Activated T-helper 9 cell treated with anti-CD3 and anti-CD28 coated beads, Interleukin-2, amount 50 U/mL, for 16 hours (primary cell): ENCODE measurements at places on chromosomes 5 and 9.

DNA sequence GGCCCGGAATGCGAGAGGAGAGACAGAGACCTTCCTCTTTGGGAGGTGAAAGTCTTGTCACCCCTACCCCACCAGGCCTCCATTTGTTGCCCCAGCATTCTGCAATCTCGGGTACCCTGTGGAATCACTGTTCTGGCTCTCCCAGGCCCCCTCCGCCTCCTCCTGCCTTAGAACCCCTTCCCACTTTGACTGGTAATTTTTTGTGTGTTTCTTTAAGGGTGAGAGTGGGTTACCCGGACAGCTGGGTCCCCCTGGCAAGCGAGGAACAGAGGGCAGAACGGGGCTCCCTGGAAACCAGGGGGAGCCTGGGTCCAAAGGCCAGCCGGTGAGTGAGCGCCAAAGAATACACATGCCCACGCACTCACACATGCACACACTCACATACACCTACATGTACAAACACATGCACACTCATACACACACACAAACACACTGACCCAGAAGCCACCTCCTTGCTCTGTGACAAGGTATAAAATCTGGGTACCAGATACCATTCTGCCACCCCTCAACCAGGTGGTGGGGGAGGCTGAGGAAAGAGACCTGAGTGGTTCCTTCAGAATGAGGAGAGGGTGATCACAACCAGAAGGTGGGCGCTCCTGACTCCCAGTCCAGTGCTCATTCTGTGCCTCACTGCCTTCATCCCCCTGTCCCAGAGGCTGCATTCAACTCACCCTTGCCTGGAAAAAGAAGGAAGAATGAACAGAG is 30.9 kb upstream of the ORM1 start:
- no peak for DNase-seq

DNA sequence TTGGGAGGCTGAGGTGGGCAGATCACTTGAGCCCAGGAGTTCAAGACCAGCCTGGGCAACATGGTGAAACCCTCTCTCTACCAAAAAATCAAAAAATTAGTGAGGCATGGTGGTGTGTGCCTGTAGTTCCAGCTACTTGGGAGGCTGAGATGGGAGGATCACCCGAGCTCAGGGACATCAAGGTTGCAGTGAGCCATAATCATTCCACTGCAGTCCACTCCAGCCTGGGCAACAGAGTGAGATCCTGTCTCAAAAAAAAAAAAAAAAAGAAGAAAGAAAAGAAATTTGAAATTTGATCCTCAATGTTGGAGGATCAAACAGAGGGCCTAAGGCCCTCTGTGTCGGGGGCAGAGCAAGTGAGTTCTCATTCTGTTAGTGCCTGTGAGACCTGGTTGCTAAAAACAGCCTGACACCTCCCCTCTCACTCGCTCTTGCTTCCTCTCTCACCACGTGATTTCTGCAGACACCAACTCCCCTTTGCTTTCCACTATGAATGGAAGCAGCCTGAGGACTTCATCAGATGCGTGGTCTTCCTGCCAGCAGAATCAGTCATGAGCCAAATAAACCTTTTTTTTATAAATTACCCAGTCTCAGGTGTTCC is 8.4 kb upstream of the GOLPH3 start:
- DNase-seq = no peak

DNA sequence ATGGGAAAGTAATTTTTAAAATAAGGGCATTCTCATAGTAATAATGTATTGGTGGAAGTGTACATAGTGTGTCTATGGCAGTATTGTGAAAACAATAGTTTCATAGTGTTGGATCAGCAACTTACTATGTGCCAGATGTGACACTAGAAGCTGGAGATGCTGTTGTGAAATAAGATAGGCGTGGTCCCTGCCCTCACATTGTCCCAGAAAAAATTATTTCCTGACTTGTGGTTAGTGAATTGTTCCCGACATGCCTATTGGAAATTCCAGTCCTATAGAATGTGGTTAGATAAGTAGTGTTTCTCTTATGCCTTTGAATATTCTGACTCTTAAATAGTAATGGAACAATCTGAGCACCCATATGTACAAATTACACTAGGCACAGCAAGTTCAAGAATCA is 55.3 kb upstream of the MTAP start:
- DNase-seq = no peak

DNA sequence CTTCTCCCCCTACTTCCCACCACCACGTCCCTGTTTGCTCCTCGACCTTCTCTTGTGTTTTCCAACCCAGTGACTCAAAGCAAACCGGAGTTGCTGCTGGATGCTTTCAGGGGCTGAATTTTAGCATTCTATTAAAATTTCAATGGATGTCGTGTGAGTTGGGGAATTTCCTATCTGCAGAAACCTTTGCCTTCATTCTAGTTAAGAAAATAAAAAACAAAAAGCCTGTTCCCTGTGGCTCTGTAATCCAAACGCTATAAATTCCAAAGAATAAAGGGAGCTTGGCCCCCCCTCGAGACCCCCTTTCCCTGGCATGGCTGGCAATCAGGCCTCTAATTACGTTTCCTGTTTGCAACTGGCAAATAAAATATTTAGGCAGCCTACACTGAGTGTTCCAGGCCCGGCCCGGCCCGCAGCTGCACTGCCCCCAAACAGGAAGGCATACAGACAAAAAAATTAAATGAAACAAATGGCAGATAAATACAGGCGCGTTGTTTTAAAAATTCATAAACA is 139.4 kb upstream of the PPP1R26 start:
- DNase-seq = no peak

GRCh38 chr5:102483736-102484135 is 15.1 kb downstream of the SLCO6A1 start:
- DNase-seq = no peak

- DNase-seq = no peak
These were observed 24.6 kb downstream of the TRAF2 start for GRCh38 chr9:136910901-136911245.
